ENCODE measurements at places on chromosomes 13 and 19.
A peak's percentile ranks its signal among the peaks of the same experiment; 100 is the strongest.

DNA sequence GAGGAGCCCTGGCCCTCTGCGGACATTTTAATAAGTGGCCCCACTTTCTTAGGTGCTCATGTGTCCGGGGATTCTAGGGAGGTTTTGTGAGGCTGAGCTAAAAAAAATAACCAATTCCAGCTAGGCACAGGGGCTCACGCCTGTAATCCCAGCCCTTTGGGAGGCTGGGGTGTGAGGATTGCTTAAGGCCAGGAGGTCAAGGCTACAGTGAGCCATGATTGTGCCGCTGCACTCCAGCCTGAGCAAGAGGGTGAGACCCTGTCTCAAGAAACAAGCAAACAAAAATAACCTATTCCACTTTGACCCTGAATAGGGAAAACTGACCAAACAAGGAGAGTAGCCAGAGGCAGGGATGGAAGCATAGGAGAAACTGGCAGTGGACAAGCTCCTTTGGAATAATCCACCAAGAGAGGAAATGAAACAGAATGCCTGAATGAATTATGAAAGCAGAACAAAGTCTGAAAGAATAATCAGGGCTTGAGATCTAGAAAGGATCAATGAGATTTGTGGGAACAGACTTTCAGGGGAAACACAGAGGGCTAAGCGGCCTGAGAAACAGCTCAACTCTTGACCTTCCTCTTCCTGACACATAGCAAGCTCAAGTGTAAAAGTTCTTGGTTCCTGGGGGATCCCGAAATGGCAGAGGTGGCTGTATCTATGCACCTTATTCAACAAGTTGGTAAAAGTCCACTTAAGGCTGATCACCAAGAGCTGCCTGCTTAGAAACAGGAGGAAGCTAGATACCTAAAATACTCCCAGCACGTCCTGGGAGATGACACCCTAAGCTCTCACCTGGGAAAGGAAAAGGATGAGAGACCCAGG is 30.1 kb upstream of the FFAR2 start:
- DNase-seq = no peak

DNA sequence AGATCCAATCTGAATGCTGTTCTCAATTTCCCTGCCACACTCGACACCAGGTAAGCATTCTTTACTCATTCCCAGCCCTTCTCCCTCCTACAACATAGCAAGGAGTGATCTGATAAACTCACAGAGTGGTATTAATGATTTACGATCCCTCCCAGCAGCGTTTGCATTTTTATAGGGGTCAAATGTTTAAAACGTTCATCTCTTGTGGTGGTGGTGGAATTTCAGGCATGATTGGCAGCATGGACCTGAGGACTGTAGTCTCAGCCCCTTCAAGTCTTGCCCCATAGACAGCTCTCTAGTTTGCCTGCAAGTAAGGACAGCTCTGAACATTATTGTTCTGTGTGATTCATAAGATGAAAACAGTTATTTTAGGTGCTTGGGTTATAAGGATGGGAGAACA is 565.7 kb downstream of the EFNB2 start:
- DNase-seq = no peak

GRCh38 chr19:21256722-21257121 is 72.5 kb downstream of the ZNF708 start:
- DNase-seq = no peak

DNA sequence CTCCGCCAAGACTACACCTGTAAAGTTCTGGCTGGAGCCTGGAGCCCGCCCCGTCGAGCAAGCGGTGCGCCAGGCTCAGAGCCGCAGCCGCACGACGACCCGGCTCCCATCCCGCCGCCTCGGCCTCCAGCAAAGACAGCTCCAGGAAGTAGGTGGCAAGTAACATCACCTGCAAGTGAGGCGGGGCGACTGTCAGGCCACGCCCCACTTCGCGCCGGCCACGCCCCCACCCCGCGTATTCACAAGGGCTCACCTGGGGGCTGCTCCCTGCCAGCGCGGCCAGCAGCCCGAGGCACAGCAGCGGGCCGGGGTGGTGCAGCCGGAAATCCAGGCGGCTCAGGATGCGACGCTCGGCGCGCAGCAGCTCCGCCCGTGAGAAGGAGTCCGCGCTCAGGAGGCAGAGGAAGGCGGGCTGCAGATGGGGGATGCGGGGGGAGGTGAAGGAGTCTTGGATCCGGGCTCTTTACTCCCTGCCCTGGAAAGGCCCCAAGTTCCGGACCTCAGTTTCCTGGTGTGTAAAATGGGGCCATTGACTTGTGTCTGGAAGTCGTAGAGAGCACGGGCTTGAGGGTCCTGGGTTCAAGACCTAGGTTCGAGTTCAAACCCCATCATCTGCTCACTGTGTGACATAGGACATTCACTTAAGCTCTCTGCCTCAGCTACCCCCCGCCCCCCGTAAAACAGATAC is 3.2 kb downstream of the CCNP start:
- no peak for DNase-seq

DNA sequence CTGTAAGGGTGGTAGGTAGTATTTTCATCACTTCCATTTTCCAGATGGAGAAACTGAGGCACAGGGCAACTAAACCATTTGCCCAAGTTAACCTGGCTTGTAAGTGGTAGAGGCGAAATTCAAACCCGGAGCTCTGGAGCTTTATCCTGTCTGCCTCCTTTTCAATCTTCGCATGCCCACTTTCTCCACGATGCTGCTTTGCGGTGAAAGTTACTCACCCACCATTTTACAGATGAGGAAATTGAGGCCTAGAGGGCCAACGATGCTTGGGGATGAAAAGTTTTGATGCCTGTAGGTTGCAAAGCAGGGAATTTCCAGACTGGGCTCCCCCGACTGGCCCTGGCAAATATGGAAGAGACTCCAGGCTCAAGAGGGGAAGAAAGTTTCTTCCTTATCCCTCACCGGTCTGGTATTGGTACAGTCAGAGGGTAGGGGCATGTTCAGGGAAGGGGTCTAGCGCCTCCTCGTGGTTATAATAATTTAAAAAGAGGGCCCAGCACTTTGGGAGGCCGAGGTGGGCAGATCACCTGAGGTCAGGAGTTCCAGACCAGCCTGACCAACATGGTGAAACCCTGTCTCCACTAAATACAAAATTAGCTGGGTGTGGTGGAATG is 1.9 kb upstream of the SH2D3A start:
- DNase-seq = no peak

DNA sequence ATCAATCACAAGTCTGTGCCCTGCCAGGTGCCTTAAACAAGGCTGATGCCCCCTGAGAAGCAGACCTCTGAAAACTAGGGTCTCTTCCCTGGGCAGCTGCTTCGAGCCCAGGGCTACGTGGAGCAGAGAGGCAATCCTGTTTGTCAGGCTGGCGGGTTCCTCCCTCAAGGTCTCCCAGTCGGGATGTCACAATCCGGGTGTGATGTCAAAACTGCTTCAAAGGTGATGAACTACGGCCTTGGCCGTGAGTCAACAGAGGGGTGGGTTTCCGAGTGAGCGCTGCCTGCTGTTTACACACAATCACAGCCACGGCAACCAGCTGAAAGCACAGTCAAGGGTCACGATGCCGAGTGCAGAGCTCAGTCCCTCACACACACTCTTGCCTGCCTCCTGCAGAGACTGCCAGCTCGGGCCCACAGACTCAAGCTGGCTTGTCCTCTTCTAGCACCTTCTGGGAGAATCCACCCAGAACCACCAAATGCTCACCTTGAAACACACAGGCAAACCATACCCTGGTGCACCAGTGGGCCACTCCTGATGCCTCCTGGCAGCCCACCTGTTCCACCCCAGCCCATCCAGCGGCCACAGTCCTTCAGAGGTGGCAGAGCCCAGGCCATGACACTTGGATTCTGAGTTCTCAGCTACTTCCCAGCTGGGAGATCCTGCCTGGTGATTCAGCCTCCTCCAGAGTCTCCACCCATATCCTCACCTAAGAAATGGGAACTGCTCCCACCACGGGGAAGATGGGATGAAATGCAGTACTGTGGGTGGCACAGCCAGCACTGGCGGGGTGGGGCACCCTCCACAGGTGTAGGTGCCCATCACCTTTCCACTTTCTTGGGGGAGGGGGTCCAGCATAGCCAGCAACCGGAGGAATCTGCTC is 6.8 kb downstream of the ELL start:
- peak; percentile 46 for DNase-seq

DNA sequence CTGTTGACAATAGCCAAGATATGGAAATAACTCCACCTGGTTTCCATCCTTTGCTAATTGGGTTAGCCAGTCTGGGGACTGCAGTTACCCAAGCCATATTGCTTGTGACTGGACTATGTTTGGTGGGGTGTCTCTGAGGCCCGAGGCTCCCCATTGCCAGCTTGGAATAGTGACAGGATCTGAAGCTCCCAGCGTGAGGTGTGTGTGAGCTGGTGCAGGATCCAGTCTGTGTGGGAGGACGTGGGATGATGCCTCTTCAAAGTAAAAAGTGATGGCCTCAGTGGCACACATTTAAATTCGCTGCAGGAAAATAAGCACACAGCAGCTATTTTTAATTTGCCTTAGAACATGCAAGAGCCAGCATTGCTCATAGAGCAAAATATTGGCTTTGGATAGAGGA is 75.0 kb downstream of the TEX26 start:
- DNase-seq = no peak

DNA sequence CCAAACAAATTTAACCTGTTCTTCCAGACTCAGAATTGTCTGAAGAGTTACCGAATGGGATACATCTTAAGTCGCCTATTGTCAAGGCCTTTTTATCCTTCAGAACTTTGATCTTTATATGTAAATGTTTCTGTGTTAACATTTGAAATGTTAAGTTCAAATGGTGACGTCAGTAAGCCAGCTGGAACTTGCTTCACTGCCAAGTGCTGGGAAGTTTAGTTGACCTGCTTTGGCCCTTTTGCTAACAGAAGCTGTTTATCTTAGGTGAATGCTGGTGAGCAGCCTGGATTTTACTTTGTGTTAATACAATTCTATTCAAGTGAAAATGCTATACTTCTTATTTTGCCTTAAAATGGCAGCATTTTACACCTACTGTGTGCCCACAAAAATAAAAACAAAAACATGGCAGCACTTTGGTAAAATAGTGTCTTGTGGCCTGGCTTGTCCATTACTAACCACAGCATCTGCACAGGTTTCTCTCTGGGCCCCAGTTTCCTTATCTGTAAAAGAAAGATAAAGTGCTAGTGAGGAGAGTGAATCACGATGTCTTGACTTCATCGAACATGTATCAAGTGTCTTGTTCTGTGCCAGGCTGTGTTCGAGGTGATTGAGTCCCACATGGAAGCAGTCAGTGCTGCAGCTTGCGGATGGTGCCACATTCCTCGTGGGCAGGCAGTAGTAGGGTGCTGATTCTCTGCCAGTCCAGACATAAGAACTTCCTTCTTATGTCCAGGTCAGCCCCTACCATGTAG is 2.2 kb downstream of the NAXD start:
- DNase-seq = no peak

DNA sequence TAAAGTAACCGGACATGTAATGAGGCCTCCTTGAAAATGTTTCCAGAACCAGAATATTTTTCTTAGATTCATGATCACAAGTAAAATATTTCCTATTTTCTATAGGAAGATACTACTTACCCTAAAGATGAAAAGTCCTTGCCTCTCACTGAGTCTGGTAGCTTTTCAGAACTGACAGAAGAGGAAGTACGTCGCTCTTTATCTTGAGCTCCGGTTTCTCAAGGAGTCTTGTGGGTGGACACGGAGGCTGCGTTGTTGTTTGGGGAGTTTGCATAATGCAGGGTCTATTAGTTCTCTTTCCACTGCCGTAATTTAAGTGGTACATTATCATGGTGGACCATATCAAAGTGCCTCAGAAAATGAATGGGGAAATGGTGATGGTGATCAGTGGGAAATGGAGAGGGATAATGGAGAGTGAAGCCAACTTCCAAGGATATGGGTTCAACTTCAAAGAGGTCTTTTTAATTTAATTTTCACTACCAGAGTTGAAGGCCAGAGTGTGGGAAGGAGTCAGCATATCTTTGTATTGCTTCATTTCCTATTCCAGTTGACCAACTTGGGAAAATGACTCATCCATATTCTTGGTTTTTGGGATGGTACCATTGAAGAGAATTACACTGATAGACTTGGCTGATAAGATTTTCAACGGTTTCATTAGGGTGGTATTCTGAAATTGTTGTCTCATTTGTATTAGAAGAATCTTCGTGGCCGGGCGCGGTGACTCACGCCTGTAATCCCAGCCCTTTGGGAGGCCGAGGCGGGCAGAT is 23.4 kb downstream of the MBD3L2B start:
- no peak for DNase-seq

DNA sequence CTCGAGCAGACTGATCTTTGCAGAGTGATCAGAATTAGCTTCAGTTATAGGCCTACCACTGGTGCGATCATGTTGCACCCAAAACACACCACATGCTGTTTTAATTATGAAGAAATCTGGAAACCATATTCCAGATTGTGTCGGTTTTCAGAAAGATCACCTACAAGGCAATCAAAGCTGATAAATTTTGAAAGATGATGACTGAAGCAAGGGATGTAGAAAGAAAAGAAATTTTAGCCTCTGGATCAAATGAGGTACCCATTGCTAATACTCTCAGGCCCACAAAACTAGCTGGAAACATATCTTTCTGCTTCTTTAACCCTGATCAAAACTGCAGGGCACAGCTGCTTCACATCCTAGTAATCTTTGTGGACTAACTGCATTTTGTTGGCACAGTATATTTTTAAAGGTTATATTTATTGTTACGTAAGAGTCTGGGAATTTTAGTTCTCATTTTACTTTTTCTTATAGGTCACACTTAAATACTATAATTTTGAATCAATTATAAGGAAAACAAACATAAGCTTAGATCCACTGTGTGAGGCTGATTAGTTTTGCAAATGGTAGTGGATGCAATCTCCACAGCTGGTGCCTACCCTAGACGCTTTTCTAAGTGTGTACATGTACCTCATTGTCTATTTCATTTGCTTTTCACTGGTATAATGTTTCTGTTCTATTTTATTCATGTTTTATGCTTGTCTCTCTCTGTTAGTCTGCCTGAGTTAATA is 150.9 kb downstream of the RGCC start:
- no peak for DNase-seq

DNA sequence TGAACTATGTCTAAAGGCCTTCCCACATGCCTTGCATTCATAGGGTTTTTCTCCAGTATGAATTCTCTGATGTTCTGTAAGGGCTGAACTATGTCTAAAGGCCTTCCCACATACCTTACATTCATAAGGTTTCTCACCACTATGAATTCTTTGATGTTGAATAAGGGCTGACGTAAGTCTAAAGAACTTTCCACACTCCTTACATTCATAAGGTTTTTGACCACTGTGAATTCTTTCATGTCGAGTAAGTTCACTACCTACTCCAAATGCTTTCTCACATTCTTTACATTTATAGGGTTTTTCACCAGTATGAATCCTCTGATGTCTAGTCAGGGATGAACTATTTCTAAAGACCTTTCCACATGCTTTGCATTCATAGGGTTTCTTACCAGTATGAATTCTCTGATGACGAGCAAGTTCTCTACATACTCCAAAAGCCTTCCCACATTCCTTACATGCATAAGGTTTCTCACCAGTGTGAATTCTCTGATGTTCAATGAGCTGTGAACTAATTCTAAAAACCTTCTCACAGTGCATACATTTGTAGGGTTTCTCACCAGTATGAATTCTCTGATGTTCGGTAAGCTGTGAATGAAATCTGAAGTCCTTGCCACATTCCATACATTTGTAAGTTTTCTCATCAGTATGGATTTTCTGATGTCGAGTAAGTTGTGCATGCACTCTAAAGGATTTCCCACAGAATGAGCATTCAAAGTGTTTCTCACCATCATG is 19.1 kb upstream of the ZNF260 start:
- DNase-seq = no peak

GRCh38 chr13:26198116-26198515 is 24.0 kb downstream of the RNF6 start:
- DNase-seq = no peak
